NCI-H2081 treated with DMSO at 0.1 percent for 48 hours (cell line): ENCODE measurements at places on chromosomes 5 and 9.
A peak's percentile ranks its signal among the peaks of the same experiment; 100 is the strongest.

- DNase-seq, result no peak
Observed at GRCh38 chr5:139982975-139983240, 60.2 kb downstream of the NRG2 start.

- DNase-seq, result no peak
Observed at GRCh38 chr5:43699910-43700309, 96.9 kb downstream of the NNT start.

DNA sequence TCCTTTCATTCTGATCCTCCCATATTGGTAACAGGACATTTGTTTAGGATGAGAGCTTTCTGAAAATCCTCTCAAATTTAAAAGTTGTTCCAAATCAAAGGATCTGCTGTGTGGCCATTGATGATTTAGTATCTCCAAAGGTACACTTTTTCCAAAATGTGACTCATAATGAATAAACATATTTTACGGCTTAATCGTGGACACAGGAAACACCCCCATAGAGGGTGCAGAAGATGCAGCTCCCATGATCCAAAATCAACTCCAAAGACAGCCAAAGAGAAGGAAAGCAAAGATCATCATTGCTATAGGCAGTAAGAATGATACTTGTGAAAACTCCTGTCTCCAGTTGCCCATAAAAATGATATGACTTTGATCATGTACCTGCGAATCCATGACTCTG lies 239.7 kb downstream of the PIK3R1 start:
- DNase-seq, result no peak

- DNase-seq, result no peak
Observed at GRCh38 chr9:134267305-134267880, 58.9 kb upstream of the RXRA start.

DNA sequence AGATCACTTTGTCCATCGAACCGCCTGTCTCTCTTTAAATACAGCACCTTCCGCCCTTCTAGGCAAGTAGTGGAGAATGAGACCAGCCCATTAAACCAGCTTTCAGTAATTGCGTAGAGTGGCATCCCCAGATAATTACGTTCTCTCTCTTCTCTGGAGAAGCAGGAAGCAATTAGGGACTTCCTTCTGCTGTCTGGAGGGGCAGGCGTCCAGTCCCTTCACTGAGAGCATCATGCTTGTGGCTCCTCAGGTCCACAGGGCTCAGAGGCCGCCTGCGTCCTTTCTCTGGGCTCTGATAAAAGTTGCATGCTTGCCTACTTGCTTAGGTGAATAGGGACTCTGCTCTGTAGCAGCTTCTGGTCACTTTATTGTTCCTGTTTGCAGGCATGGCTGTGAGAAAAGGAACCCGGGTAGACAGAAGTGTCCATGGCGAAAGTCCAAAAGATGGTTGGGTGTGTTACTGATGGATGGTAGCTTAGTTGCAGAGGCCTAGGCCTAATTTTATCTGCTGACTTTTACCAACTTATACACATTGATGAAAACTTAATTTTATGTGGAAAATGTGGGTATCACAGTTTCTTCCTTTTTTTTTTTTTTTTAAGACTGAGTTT lies 299.1 kb upstream of the PANK3 start:
- DNase-seq, result no peak

GRCh38 chr9:10538073-10538472 lies 74.7 kb downstream of the PTPRD start:
- no peak for DNase-seq

DNA sequence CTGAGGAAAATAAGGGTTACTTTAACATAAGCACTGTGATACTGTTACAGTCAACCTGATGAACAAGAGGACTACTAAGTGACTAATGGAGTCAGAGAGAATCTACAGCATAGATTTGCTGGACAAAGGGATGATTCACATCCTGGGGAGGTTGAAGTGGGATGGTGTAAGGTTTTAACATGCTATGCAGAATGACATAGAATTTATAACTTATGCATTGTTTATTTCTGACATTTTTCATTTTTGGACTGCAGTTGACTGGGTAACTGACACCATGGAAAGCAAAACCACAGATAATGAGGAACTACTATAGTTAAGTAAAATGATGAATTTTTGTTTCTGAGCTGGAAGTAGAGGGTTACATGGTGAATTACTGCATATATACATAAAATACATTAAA lies 389.2 kb downstream of the MAT2B start:
- no peak for DNase-seq

DNA sequence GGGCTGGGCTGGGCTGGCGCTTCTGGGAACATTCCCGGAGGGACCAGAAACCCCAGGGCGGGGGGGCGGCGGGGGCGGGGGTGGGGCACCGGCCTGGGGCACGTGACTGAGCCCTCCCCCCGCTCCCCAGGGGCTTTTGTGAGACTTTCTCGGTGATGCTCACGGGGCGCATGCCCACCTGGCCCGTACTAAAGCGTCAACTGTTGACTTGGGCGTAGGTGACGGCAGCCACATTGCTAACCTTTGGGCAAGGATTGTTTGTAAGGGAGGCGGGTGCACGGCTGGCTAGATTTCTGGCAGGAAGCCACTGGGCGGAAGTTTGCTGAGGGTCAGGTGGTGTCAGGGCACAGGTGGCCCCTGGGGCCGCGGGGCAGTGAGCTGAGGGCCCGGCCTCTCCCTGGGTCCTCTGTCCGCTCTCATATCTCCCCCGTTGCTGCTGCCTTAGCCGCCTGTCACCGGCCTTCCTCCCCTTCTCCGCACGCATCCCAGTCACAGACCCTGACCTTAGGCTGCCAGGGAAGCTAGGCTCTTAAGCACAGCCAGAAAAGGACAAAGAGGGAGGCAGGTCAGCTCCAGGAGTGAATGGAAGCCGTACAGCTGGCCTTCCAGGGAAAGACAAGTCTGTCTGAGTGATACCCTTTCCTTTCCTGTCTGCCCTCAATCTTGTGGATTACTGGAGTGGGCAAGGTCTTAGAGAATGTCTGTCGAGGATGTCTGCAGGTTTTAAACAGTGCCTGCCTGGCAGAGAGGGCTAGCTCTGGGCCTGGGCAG lies 812 bp downstream of the CACFD1 start:
- DNase-seq, result no peak

DNA sequence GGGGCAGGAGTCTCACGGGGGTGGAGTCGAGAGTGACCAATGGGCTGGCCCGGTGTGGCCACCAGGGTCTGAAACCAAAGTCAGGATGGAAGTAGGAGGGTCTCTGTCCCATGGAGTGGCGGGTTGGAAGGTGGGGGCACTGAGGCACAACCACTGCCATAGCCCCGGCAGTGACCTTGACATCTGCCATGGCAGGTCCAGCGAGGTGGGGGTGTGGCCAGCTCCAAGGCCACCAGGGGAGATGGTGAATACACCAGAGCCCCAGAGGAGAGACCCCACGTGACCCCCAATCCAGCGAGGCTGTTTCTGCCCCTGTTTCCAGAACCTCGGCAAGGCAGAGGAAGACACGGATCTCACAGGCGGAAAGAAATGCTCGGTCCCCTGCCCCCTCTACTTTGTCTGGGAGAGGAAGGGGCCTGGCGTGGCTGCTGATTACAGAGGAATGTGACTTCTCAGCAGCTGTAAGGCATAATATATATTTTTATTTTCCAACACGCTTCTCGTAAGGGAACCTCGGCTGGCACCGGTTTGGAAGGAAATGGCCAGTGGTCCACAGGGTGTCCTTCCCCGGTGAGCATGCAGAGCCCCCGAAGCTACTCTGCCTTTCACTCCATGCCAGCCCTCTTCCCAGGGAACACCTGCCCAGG lies 105.7 kb upstream of the SARDH start:
- peak; percentile 46 for DNase-seq

GRCh38 chr9:133493845-133494540 lies 15.1 kb upstream of the SLC2A6 start:
- no peak for DNase-seq

DNA sequence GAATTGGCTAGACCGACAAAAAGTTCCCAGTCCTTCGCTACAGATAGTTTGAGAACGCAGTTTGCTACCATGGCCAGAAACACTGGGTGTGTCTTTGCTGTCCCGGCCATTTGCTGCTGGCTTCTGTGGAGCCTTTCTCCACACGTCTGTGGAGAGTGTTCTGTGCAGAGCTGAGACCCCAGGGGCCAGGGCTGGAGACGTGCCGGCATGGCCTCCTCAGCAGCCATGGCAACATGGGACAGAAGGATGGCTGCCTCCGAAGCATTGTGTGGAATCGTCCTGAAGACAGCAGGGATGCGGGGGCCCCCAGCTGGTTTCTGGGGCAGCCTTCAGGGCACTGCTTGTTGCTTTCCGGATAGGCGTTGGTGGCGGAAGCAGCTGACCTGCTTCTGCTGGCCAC lies 142.8 kb downstream of the GADD45G start:
- no peak for DNase-seq

DNA sequence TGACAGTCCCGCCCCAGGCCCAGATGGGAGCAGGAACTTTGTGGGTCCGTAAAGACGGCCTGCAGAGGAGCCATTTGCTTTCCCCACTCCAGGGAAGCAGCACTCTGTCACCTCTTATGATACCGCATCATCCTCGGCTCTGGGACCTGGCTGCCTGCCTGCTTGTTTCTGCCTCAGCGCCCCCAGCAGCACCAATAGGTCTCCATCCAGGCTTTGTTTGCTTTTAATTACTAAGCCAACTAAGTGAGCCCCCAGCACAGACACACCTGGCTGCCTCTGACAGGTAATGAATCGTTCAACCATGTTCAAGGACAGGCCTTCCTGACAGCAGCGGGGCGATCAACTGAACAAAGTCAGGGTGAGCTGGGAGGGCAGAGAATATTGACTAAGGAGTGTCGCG lies 141.4 kb downstream of the C5orf15 start:
- peak; percentile 45 for DNase-seq

GRCh38 chr9:137951107-137951506 lies 73.5 kb downstream of the CACNA1B start:
- no peak for DNase-seq

- no peak for DNase-seq
Observed at GRCh38 chr9:123696476-123696875, 233.4 kb downstream of the DENND1A start.

GRCh38 chr5:676699-677076 lies 16.5 kb downstream of the TPPP start:
- no peak for DNase-seq

DNA sequence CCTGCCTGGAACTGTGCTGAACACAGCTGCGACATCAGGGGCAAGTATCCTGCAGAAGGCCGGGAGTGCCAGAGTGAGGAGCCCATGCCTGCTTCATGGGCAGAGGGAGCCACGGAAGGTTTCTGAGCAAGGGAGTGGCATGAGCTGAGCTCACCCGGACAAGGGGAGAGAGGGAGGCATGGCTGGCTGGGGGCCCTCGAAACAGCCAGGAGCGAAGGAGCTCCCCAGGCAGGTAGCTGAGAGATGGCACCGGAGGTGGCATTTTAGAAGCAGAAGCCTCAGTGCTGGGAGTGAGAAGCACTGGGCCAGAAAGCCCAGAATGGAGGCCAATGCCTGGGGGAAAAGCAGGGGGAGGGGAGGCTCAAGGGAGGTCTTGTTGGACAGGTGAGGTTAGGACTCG lies 56.9 kb upstream of the SARDH start:
- DNase-seq, result no peak

- no peak for DNase-seq
Observed at GRCh38 chr5:31664566-31664965, 25.6 kb downstream of the PDZD2 start.

- no peak for DNase-seq
Observed at GRCh38 chr9:13816837-13817236, 497.1 kb downstream of the NFIB start.

DNA sequence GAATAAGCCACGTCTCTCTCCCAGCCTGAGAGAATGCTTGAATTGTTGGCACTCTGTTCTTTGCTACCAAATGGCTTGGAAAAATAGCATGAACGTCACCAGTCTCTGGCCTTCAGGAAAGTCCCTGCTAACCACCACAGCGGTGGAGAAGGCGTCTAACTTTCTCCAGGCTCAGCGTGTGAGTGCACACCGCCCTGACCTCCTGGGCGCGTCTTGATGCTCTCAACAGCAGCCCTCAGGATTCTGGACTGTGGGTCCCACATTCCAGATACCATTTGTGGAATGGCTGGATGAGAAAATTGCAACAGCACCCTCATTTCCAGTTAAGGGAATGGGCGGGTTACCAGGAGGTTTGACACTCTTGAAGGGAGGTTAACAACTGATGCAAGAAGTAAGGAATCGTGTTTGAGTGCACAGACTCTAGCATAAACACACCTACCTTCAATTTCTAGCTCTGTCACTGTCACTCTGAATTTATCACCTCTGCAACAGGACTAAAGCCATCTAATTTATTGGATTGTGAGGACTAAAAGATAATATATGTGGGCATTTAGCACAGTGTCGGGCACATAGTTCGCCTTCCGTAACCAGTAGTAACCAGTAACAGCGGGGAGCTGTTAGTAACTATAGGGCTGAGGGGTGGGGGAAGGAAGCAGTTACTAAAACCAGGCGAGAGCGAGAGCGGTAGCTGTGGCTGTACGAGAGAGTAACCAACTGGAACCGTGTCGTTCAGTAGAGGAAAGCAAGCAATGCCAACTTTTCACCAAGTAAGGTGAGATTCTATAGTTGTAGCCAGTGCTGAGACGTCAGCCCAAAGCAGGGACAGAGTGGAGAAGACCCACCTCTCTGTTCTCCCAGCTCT lies 807 bp upstream of the PLGRKT start:
- no peak for DNase-seq

GRCh38 chr9:110334871-110335270 lies 2.8 kb downstream of the TXNDC8 start:
- DNase-seq, result no peak

- peak; percentile 13 for DNase-seq
Observed at GRCh38 chr5:1594357-1595106, 70.8 kb upstream of the LPCAT1 start.

GRCh38 chr5:83895860-83896259 lies 175.2 kb upstream of the HAPLN1 start:
- no peak for DNase-seq

GRCh38 chr9:100170085-100170484 lies 71.0 kb downstream of the INVS start:
- DNase-seq, result no peak

- DNase-seq, result no peak
Observed at GRCh38 chr9:31103836-31104235, 1280.6 kb upstream of the ACO1 start.

- DNase-seq, result no peak
Observed at GRCh38 chr9:121584421-121584820, 67.0 kb upstream of the DAB2IP start.

- no peak for DNase-seq
Observed at GRCh38 chr9:17064558-17064957, 70.3 kb upstream of the CNTLN start.

- no peak for DNase-seq
Observed at GRCh38 chr5:163813900-163814299, 308.5 kb downstream of the MAT2B start.

GRCh38 chr5:121982146-121982892 lies 20.5 kb downstream of the SRFBP1 start:
- no peak for DNase-seq

DNA sequence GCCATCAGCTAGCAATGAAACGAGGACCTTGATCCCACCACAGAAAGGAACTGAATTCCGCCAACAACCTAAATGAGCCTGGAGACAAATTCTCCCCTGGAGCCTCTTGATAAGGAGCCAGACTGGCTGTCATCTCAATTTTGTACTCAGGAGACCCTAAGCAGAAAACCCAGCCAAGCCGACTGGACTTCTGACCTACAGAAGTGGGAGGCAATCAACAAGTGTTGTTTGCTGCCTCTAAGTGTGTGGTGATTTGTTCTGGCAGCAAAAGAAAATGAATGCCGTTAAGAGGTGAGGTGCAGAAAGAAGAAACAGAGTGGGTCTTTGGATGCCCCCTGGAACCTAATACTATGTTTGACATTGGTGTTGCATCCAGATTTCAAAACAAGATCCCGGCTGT lies 72.7 kb upstream of the SPATA31E1 start:
- no peak for DNase-seq

- no peak for DNase-seq
Observed at GRCh38 chr9:4514252-4515128, 24.2 kb downstream of the SLC1A1 start.

GRCh38 chr5:59905188-59905587 lies 11.7 kb upstream of the PDE4D start:
- no peak for DNase-seq
